Tibial artery (tissue), 4 donors: ENCODE measurements at places on chromosomes 3 and 15.

DNA sequence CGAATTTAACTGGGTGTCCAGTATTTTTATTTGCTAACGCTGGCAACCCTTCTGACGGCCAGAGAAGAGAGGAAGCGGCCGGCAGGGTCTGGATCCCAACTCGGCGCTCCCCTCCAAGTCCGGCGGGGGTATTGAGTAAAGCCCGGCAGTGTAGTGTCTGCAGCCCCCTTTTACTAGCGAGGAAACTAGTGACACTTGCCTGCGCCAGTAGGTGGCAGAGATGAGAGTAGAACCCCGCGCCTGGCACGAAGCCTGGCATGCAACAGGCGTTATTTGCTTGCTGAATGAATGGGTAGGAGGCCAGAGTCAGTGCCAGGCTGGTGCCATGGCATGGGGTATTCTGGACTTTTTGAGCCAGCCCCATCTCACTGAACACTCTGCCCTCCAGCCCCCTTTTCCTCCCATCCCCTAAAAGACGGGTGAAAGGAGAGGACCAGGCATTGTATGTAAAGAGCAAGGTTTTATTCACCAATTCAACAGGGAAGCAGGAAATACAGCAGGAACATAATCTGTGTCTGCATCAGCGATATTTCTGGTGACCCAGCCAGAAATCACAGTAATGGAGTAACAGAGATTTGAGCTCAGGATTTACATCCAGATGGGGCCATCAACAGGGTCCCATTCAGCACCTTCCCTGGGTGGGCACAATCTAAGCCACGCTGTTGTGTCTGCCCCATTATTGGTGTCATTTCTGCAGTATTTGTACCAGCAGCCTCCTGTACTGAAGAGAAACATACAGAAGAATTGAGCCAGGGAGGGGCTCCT is 788 bp upstream of the WDR73 start:
- peak; percentile 89 for DNase-seq

DNA sequence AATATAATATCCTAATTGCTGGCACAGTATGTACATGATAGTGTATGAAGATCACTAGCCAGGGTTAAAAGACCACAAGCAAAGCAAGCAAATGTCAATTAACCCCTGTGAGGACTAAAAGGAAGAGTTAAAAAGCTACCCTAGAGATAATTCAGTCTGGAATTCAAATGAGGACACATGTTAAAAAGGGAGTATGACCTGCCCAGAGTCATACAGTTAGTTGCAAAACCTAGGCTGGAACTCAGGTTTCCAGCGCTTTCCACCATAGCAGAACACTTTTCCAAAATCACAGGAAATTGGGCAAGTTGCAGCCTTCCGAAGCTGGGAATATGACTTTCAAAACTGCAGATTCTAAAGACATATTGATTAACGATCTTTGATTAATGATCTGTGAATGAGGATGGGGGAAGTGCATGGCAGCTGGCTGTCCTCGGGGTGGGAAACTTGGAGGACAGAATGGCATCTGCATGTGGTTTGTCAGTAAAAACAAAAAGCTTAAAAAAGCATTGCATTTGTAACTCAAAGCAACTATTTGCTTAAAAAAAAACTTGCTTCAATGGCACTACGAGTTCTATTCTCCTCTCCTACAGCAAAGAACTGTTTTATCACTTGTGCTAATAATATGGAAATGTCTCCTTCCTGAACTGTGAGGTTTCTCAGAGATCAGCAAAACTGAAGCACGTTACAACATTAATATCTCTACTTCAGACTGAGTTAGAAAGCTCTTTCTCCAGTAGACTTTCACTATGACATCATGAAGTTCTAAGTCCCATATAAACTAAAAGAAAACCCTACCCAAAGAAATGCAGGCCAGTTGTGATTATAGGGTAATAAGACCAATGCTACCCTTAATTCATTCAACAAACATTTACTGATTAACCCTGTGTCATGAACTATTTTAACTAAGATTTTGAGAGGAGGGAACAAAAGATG is 46.2 kb downstream of the IGSF11 start:
- DNase-seq: no peak

DNA sequence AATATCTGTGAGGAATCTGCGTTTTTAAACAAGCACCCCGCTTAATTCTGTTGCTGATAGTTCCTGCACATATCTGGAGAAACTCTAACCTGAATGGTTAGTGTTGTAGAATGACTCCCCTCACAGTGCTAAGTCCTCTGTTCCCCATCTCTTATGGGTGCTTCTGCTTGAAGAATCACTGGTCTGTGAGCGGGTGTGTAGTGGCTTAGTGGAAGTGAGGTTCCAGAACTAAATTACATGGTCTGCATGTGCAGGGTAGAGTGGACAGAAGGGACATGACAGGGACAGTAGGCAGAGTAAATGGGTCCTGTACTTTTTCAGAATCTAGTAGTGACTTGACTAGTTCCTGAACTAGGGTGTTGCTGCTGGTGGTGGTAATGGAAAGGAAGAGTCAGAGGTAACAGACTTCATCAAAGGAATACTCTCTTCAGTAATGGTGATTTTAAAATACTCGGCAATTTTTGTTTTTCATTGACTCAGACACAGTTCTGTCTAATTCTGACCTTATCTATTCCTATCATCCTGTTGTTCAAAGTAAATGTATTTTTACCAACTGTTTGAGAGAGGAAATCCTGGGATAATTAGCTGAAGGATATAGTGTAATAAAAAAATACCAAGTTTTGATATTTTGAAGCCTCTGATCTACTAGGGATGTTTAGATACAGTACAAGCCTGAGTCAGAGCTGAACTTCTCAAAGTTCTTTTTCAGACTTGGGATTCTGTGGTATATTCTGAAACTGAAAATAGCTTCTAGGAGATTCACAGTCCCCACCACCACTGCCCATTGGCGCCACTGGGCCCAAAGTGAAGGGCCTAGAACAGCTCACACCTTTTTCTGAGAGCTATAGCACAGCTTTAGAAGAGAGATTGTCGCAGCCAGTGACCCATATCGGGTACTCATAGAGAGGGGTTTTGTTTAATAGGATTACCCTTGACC is 55.5 kb downstream of the FNDC3B start:
- no peak for DNase-seq

- no peak for DNase-seq
These were observed 19.5 kb downstream of the ANAPC13 start for GRCh38 chr3:134466331-134466730.

DNA sequence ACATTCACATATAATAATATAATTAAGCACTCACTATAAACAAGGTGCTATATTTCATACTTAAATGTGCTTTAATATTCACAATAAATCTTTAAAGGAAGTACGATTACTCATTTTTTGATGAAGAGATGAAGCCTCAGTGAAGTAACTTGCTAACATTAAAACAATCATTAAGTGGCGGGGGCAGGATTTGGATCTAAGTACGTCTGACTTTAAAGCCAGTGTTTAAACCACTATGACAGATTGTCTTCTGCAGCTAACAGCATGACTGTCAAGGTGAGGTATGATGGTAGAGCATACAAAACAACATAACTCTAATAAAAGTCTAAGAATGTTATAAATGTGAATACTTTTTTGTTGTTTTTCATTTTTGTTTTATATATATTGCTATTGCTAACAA is 862.1 kb downstream of the ROBO1 start:
- DNase-seq: no peak

DNA sequence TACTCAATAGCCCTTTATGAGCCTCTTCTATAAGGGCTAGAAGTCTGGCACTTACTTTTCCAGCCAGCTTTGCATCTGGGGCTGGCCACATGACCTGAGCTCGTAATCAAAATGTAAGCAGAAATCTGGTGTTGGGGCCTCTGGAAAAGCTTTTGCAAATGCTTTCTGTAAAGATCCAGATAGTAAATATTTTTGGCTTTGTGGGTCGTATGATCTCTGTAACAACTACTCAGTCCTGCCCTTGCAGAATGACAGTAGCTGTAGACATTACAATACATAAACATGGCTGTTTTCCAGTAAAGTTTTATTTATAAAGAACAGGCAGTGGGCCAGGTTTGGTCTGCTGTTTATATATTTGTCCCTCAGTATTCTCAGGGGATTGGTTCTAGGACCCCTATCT is 46.2 kb upstream of the THRB start:
- DNase-seq: no peak

- no peak for DNase-seq
These were observed 1439.2 kb downstream of the ZPLD1 start for GRCh38 chr3:103873897-103874545.

DNA sequence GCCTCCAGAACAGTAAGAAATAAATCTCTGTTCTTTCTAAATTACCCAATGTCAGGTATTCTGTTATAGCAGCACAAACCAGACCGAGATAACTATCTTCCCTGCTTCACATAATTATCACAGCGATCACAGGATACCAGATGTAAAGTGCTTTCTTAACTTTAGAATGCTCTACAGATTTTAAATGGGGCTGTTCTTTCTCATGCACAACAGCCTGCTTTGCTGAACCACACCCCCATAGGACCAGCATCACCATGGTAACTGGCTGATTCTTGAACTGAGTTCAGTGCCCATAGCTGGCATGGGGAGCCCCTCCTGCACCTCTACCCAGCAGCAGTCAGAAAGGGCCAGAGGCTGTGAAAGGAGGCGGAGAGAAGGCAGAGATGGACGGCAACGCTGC is 7.8 kb downstream of the CD80 start:
- DNase-seq: no peak

DNA sequence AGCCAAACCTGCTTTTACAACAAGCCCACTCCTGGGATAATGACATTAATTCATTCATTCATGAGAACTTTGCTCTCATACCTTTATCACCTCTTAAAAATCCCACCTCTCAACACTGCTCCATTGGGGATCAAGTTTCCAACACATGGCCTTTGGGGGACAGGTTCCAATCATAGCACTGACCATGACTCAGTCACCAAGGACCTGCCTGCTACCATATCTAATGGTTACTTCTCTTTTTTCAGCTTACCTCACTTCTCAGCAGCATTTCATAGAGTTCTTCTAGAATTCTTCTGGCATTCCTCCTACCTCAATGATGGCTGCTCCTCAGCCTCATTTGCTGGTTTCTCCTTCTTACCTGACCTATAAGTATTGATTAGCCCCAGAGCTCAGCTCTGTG is 36.9 kb upstream of the RYK start:
- no peak for DNase-seq

GRCh38 chr3:156459434-156459833 is 95.5 kb downstream of the SSR3 start:
- DNase-seq: no peak

- no peak for DNase-seq
These were observed 20.5 kb upstream of the APEH start for GRCh38 chr3:49653621-49654020.

DNA sequence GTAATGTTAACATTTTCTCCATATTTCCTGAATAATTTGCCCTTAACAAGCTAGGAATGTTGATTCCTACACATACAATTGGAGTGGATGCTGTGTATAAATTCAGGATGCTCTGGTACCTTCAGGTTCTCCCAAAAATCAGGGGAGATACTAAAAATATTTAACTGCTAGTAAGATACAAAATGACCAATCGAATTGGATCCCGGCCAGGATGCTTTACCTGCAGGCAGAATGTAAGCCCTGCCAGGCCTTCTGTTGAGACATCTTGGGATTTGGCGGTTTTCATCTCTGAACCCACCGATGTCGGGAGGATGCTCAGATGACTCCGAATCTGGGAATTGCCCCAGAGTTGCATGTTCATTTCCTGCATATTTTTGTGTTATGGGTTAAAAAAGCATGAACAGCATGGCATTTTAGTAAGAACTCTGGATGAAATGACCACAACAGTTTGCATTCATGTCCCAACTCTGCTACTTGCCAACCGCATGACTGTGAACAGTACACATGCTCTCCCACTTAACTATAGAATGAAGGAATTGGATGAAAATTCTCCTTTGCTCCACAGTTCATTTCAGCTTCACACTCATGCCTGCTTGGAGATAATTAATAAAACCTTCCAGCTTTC is 241.4 kb upstream of the TBL1XR1 start:
- DNase-seq: no peak

GRCh38 chr3:12392101-12392878 is 92.0 kb upstream of the TSEN2 start:
- DNase-seq: no peak

DNA sequence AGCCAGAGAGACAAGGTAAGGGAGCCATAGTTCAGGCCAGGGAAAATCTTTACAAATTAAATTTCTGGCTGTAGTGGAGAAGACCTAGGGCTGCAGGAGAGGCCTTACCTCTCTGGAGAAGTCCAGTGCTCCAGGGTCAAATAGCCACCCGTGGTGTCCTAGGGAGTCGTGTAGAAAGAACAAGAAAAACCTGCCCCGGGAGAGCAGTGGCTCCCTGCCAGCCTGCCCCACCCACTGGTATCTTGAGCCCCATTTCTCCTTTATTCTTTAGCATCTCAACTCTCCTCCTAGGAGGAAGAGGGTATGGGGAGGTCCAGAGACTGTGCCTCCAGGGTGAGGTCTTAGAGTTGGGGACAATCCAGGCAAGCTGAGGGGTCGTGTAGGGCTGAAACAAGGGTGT is 32.1 kb upstream of the NTRK3 start:
- no peak for DNase-seq

GRCh38 chr15:48748535-48748934 is 62.3 kb downstream of the CEP152 start:
- no peak for DNase-seq

DNA sequence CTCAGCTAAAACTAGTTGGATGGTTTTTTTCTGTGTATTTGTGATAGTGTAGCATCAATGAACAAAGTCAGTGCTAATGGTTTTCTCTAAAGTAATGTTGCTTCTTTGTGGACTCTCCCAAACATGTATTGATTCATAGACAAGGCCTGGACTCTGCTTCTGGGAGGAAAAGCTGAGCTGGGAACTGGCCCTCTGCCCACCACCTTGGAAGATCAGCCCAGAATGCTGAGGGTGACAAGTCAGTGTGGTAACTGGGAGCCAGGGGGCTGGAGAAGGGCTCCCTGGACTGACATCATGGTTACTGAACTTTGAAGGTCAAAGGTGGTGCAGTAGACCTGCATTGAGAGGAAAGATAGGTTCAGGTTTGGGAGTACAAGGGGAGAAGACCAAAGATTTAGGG is 3.0 kb downstream of the ARHGAP31 start:
- no peak for DNase-seq

DNA sequence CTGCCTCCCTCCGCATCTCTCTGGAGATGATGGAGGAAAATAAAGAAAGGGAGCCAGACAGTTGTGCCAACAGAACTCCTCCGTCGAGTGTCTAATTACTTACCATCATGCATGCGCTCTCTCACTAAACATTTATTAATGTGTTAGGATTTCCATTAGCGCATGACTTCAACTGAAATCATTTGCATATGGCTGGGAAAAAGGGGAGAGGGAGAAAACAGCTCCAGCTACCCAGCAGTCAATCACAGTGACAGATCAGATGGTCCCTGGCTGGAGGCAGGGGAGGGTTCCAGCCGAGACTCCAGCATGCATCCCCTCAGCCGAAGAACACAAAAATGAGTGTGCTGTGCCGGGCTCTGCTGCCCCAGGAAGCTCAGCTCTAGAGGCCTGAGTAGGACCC is 6.8 kb upstream of the RHO start:
- no peak for DNase-seq

DNA sequence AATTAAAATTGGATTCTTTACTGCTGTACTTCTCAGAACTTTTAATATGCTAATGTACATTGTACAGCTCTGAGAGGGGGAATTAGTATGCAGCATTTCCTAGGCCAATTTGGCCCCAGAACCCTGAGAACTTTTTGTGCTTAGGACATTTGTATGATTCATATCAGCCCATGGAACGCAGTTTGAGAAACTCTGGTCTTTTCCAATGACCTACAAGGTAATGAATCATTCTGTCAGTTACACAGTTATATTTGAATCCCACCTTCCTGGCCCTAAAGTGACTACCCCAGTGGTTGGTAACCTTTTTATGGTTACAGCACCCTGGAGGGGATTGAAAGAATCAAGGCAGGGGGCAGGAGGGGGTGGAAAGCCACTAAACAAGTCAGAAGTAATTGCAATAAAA is 25.6 kb upstream of the KBTBD12 start:
- peak; percentile 57 for DNase-seq
